ENCODE measurements at places on chromosomes 7 and 10.

GRCh38 chr10:561721-562120, 127.7 kb downstream of the DIP2C start:
- DNase-seq: no peak

- DNase-seq: no peak
Measured at GRCh38 chr10:61463035-61463909, 10.1 kb upstream of the TMEM26 start.

DNA sequence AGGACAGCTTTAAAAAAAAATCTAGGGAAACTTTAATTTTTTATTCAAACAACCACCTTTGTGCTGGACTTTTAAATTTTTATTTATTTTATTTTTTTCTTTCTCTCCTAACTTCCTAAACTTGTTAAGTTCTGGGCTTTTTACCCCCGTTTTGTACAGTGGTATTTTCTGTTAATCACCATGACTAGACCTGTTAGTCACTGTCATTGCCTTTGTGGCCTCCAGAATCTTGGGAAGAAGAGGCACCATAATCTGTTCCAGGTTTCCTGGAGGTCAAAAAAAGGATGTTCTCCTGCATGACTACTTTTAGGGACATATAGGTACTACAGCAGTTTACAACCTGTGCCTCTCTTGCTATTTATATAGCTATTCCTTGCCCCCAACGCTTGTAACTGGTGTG, 31.1 kb upstream of the DDX50 start:
- DNase-seq: no peak

DNA sequence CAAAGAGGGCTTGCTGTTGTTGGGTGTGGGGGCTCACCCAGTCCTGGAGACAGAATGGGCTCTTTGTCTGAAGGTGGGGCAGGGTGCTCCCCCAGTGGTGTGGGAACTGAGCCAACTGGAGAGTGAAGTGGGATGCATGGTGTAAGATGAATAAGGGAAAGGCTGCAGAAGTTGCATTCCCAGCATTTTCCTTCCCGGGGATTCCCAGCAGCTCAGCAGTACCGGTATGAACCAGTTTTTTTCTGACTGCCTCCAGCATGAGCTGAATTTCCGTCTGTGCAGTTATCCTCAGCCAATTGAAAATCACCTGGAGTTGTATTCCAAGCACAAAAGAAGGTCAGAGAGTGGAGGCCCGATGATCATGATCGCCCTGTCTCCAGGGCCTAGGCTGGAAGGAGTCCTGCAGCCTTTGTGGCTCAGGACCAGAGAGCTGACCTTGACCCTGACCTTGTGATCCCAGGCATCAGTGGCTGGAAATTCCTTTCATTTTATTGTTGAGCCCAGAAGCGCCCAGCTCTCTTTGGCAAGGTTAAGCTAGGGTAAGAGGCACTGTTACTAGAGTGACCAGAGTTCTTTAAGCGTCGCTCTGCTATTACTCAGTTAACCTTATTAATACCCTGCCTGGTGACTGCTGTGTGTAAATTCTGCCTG, 33.4 kb downstream of the OGDH start:
- no peak for DNase-seq

DNA sequence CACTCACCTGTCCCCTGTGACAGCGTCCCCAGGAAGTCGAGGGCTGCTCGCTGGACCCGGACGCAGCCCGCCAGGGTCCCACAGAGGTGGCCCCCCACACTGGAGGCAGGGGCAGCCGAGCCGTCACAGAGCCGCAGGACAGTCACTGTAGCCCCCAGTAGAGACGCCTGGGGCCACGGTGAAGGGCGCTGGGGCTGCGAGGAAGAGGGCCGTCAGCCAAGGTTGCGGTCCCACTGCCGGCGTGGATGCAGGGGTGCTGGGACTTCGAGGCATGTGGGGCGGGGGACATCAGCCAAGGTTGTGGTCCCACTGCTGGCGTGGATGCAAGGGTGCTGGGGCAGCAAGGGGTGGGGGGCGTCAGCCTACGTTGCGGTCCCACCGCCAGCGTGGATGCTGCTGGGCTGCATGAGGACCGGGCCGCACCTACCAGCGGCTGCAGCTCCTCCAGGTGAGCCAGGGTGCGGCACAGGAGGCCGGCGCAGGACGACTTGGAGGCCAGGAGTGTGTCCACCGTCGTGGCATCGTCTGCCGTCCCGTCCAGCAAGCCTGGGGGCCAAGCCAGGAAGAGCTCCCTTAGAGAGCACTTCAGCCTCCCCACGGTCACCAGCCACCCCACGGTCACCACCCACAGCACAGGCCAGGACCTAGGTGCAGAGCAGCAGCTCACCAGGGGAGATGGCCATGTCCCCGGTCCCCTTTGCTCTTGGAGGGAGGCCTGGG, 13.9 kb downstream of the BRAT1 start:
- no peak for DNase-seq

GRCh38 chr7:77991656-77992055, 193.1 kb downstream of the PHTF2 start:
- DNase-seq: no peak

DNA sequence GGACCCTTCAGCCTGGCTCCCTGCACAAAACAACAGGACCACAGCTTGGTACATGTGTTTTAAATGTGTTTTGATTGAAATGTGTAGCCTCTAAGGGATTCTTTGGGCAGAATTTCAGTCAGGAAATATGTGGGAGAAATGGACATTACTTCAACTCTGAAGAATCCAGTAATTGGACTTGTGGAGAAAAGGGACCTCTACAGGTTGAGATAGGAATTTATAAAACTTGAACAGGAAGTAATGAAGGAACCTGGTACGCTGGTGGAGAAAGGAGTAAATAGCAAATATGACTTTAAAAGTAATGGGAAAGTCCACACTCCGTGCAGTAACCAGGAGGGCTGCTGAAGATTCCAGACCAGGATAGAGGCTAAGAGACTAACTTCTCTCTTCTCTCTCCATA, 220.5 kb downstream of the LHFPL3 start:
- DNase-seq: no peak

- DNase-seq: no peak
Measured at GRCh38 chr7:125681508-125681907, 751.9 kb upstream of the POT1 start.

DNA sequence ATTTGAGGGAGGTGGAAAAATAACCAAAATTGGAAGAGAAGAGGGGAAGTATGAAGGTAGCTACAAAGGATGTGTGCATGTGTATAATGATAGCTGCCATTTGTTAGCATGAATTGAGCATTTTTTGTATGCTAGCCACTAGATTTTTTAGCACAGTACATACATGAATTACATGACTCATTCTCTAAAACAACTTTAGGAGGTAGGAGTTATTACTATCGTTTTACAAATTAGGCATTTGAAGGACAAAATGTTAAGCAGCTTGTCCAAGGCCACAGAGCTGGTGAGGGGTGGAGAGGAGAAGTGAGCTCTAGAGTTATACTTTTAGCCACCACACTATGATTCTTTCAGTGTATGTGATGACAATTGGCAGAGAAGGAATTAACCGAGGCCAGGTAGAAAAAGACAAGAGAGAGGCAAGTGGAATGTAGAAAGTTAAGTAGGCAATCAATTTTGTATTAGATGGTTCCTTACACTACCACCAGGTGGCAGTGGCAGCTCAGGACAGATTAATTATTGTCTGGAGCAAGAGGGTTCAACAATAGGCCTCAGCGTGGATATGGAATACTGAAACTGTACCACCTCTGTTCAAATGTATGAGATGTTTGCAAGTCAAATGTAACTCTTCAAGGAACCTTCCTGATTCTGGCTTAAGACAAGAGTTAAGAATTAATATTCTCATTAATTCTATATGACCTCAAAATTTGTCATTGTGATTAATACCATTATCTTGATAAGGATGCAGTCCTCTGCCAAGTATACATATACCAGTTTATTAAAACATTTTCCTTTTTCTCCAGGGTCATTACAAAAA, 128.0 kb downstream of the MBL2 start:
- DNase-seq: no peak

DNA sequence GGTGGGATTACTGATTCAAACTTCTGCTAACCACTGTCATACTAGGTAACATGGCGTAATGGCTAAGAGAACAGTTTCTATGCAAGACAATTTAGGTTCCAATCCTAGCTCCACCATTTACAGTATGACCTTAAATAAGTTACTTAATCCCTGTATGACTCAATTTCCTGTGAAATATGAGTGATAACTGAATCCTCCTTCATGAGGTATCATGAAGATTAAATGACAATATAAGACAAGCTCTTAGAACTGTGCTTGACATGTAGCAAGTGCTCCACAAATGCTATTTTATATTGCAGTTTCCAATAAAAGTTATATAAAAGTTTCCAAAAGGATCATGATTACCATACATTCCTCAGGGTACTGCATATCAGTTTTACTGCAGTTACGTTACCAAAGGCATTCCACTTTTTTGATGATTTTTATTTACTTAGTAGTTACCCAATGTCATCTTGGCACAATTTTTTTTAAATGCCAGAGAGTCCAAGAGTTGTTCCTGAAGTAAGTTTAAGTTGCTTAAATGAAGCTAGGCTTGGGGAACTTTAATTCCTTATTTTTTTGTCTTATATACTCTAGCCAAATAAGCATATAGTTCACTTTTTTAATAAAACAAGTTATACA, 7.1 kb downstream of the DOCK4 start:
- no peak for DNase-seq

DNA sequence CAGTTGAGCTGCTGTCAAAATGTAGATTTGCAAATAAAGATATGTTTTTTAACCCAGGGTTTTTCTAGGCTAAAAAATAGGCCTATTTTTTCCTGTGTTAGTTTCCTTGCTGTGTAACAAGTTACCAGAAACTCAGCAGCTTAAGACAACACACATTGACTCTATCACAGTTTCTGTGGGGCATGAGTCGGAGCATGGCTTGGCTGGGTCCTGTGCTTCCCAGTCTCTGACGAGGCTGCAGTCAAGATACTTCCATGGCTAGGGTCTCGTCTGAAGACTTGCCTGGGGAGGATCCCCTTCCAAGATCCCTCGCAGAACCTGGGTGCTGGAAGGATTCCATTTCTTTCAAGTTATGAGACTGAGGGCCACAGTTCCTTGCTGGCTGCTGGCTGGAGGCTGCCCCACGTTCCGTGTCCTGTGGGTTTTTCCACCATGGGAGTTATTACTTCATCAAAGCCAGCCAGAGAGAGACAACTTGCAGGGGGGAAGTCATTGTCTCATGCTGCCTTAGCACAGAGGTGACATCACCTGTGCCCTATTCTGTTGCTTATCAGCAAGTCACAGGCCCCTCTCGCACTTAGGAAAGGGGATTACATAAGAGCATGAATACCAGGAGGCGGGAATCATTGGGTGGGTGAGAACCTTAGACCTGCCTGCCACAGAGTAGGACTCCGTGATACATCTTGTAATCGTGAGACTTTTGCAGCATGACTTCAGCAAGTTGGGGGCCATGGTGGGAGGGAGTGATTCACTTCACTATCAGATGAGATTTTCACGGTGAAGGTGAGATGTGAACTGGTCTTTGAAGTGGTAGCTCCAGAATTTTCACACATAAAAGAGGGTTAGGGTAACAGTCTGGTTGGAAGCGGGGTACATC, 77.9 kb downstream of the CCNY start:
- DNase-seq: no peak

Measured in central memory CD8-positive, alpha-beta T cell (primary cell).